ENCODE measurements at places on chromosomes 16 and 17.

DNA sequence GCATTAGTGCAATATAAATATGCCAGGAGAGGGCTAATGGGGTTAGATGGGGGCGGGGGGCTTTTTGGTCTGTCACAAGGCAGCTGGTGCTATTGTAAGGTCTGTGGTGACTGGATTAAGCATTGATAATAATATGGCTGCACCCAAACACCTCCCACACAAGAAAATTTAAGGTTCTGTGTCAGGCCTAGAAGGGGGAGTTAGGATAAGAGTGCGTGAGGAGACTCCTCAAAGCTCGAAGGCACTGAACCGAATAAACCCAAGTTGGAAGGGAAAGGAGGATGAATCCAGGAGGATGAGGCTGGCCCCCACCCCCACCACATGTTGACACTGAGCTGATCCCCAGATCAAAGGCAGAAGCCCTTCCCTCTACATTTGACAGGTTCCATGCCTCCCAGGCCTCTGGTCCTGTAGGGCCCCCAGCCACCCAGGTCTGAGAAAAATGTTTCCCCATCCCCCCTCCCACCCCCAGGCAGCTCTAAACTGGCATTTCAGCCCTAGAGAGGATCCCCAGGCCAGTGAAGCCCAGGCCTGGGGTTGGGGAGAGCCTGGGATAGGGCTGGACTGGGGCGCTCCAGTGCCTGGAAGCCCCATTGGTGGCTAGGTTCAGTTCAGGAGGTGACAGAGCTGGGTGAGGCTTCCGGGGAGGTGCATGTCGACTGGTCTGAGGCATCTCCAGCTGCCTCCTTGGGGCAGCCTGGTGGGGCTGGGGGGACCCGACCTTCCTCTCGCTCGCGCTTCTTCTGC is 1.7 kb downstream of the HOXB1 start:
- DNase-seq: no peak

GRCh38 chr16:67419931-67420330 is 3.7 kb upstream of the ZDHHC1 start:
- DNase-seq: peak; percentile 38

- no peak for DNase-seq
Observed at GRCh38 chr17:80862978-80863377, 128.7 kb upstream of the CHMP6 start.

DNA sequence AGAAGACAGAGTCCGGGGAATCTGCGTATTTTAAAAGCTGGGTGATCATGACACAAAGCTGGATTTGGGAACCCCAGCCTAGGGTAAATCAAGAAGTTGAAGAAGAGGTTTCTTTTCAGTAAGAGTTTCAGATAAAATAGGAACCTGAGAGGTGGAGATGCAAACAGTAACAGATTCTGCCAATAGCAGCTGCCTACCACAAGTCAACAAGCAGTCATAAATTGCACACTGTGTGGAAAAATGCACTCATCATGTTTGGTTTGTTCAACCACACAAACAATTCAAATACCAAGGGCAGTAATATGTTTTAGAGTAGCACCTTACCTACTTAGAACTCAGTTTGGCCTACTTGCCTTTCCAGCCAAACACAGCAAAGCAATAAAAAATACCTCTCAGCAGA is 14.0 kb downstream of the MYO1D start:
- no peak for DNase-seq

GRCh38 chr17:49565948-49566491 is 9.7 kb upstream of the NXPH3 start:
- no peak for DNase-seq

DNA sequence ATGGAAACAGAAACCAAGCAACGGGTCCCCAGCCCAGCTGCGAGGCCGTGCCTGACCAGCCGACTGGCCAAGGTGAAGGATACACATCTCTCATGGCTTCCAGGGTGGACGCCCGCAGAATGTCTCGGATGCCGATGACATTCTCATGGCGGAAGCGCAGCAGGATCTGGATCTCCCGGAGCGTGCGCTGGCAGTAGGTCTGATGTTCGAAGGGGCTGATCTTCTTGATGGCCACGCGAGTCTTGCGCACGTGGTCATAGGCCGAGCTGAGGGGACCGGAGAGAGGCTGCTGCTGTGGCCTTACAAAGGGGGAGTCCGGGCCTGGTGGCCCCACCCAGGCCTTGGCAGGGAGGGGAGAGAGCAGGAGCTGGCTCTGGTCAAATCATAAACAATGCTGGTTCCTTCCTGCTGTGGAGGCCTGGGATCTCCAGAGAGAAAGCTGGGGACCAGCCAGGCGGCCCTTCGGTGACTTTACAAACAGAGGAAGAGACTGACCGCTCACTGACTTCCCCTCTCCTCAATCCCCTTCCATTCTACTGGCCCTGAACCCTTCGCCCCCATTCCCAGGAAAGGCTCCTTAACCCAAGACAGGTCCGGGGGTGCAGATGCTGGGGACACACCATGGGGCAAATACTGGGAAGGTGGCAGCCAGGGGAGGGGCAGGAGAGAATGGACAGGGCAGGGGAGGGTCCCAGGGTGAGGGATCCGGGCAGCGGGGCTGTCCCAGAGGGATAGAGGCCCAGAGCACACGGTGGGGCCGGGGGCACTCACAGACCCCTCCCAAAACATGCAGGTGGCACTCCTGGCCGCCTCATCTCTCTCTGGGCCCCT is 1.1 kb downstream of the MAPK3 start:
- DNase-seq: no peak

DNA sequence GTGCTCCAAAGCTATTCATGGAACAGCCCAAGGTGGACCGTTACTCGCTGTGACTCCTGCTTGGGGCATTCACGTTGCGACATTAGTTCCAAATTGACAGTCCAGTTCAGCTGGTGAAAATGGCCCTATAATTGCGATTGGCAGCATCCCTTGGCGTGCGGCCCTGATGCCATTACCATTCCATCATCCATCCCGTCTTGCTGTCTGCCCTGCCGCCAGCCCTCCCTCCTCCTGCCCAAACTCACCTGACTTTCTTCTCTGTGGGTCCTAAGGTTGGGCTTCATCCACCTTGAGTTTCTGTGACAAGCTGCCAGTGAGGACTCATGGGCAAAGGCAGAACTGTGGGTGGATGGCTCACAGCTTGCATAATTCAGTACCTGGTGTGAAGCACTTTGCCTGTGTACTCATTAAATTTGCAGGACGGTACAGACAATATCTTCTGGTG is 104.6 kb downstream of the RPTOR start:
- DNase-seq: no peak

DNA sequence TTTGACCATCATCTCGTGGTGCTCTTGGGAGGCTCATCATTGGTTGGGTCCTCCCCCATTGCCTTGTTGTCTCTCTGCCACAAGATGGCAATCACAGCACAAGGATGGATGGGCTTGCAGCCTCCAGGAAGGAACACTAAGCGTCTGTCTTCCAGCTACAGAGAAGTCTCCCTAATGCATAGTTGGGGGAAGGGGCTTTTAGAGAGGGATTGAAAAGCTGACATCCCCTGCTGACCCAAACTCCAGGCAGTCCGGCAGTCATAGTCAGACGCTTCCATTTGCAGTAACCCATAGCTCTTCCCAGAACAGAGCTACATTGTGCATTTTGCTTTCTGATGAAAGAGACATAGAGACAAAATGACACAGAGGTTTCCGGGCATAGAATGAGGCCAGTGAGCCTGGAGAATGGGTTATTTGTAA is 111.4 kb downstream of the UTP18 start:
- DNase-seq: peak; percentile 52

- no peak for DNase-seq
Observed at GRCh38 chr16:2213817-2214718, 572 bp downstream of the PGP start.

GRCh38 chr16:60432472-60432871 is 1603.8 kb downstream of the CDH8 start:
- no peak for DNase-seq

DNA sequence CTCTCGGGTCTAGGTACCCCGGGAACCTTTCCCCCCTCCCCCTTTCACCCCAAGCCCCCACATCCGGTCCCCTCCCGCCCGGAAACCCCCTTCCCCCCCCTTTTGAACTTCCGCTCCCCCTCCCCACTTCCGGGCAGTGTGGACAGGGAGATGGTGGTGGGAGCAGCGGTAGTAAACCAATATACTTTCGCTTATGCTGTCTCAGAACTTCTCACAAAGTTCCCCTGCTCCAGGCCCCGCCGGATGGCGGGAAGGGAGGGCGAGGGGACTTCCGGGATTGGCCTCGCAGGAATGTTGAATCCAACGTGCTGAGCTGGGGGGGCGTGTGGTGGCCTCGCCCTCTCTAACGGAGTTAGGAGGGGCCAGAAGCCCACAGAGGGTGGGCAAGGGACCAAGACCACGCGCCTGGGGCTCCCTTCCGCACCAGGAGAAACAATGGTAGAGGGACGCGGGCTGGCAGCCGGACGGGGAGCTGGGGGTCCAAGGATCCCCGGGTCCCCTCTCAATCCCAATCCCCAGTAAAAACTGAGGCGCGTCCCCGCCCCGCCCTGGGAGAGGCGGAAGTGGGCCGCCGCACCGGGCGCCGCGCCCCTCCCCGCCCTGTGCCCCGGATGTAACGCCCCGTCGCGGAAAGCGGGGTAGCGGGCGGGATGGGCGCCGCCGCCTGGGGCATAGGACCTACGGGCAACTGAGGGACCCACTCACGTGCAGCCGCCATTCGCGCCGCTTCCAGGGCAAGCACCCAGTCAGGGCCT is 742 bp downstream of the PFN1 start:
- DNase-seq: peak; percentile 68

DNA sequence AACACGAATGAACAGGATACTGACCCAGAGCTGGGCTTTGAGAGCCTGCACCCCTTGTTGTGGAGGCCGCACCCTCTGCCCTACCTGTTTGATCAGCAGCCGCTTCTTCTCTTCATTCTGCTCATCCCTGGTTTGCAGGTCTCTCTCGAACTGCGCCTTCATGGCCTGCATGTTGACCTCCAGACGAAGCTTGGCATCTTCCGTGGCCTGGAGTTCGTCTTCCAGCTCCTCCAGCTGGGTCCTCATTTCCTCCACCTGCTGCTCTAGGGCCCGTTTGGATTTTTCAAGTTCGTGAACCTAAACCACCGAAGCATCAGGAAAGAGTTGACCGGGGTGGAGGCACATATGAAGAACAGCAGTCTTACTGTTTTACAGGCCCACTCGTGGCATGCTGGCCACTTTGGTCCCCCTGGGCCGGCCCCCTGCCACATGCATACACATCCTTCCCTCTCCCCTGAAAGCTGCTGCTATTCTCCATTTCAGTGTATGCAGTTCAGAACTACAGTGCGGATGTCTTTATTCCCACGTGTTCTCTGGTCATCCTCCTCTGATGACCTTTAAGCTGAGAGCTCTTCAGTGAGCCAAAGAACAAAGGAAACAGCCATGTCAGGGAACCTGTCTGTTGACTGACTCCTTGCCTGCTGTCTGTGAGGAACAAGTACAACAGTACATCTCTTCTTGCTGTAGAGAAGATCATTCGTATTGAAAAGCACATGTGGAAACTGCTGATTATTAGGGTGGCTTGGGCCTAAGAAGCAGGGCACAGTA is 54.8 kb downstream of the NDEL1 start:
- DNase-seq: no peak

- DNase-seq: no peak
Observed at GRCh38 chr17:50365649-50366393, 7.2 kb downstream of the MRPL27 start.

GRCh38 chr17:8520981-8521380 is 85.3 kb downstream of the NDEL1 start:
- no peak for DNase-seq

DNA sequence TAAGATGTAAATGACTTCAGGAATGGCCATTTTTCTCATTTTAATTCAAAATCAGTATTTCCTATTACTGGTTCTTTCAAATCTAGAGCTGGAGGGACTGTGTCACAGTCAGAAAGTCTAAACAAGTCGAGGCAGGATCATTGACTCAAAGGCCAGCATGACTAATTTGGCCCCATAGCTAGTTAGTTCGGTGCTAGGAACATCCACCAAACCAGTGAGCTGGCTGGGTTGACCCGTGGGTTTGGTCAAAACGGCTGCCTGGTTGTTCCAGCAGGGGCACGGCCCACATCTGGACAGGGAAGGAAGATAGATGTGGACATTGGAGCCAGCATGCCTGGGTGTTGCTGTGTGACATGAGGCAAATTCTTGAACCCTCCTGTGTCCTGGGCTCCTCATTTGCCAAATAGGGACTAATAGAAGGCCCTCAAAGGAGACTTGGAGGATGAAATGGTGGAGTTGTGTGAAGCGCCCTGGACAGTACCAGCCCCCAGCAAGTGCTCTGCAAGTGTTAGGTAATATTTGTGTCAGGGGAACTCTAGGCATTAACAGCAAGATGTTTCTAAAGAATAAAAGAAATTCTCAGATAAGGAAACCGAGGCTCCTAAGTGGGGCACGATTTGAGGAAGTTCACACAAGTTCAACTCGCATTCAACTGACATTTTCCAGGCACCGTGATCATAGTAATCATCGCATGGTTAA is 46.2 kb downstream of the MEOX1 start:
- no peak for DNase-seq

GRCh38 chr17:79473876-79474440 is 136.9 kb downstream of the RBFOX3 start:
- DNase-seq: peak; percentile 11

- no peak for DNase-seq
Observed at GRCh38 chr17:70588003-70588402, 418.7 kb downstream of the KCNJ2 start.

GRCh38 chr17:60548990-60549389 is 22.9 kb upstream of the APPBP2 start:
- DNase-seq: peak; percentile 26

DNA sequence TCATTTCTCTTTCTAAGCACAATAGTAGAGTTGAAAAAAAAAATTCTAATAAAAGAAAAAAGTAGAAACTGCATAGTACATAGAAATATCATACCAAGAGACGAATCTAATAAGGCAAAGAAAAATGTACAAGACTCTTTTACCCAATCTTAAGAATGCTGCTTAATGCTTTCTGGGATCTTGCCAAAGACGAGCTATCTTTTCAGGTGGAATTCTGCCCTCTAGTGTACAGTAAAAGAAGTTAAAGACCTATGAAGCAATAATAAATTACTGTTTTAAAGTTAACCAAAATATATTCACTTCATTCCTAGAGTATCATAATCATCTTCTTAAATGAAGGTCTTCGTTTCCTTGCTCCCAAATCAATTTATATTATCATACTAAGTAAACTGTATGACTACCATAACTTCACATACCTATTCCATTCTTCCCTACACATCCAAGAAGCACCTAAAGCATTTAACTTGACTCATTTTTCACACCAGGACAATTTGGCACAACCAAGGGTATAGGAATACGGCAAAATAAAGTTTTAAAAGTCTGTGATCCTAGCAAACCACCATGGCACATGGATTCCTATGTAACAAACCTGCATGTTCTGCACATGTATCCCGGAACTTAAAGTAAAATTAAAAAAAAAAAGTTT is 47.7 kb downstream of the CFDP1 start:
- peak; percentile 88 for DNase-seq

All from fibroblast of skin of right biceps (primary cell).